ENCODE measurements at places on chromosomes 5 and 9. TPM values are rescaled to one million over a fixed set of nuclear protein-coding genes. Genes with fewer than 3 reads are reported as not detected.

Gene GGTA1
- not detected for total RNA-seq

Gene PCDHGB2
- total RNA-seq = 1.7 TPM

Gene SYK
- total RNA-seq = 12.4 TPM

Gene RNF183
- not detected for total RNA-seq

Gene CNTFR
- not detected for total RNA-seq

Gene LRRTM2
- total RNA-seq = 1.2 TPM

Gene GPRIN1
- 8.7 TPM for total RNA-seq

Gene ZNF883
- 7.8 TPM for total RNA-seq

Gene PRSS3
- 24.4 TPM for total RNA-seq

GRCh38 chr5:180287868-180288267 is 4.0 kb downstream of the MAPK9 start:
- no peak for DNase-seq

DNA sequence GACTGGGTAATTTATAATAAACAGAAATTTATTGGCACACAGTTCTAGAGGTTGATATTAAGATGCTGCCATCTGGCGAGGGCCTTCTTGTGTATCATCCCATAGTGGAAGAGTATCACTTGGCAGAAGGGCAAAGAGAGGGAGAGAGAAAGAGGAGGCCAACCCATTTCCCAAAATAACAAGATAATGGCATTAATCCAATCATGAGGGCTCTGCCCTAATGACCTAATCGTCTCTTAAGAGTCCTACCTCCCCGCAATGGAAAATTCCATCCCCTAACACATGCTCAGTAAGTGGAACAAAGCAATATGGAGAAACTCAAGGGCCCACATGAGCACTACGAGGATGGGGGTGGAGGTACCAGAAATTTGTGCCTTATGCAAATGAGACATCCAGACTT is 17.6 kb upstream of the VDAC1 start:
- no peak for DNase-seq

DNA sequence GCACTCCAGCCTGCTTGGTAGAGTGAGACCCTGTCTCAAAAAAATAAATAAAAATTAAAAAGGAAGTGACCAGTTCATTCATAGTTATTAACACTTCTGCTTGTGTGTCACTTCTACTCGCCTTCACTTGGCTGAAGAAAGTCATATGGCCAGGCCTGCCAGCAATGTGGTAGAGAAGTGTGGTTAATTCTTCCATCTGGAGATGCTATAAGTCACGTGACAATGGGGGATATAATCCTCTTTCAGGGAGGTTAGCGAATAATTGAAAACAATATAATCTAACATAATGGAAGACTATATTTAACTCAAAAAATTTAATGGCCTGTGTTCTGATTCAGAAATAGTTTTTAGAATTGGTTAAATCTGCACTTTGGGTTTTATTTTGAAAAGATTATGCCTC is 305.6 kb downstream of the DOCK8 start:
- no peak for DNase-seq

GRCh38 chr5:66197764-66198405 is 53.8 kb downstream of the SREK1 start:
- DNase-seq = no peak

DNA sequence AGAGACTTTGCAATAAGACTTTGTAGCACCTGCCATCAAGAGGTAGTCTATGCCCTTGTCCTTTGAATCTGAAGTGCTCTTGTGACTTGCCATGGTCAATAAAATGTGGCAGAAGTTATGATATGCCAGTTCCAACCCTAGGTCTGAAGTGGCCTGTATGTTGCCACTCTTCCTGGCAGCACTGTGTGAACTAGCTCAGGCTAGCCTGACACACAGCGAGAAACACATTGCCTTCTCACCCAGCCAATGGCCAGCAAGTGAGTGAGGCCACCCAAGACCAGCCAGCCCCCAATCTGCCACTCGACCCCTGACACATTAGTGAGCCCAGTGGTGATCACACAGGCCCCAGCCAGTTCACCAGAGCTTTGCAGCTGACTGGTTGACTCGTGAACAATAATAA is 52.7 kb upstream of the OSMR start:
- no peak for DNase-seq

DNA sequence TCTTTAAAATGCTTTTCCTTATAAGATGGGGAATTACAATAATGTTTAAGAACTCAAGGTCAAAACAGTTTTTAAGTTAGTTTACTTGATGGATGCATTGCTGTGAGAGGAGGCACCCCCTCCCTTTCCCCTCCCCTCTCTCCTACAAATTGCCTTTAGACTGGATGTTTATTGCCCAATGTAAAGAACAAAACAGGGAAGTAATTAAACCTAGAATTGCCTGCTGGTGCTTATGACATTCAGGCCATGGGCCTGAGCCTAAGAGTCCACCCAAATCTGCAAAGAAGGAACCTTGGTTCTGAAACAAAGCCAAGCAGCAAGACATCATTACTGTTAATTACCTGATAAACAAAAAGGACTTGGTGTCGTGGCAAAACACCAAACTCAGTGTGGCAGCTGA is 630.3 kb downstream of the ISL1 start:
- no peak for DNase-seq

- peak; percentile 27 for DNase-seq
Measured at GRCh38 chr5:80239680-80240367, 16.0 kb downstream of the SERINC5 start.

- DNase-seq = peak; percentile 88
Measured at GRCh38 chr5:142870532-142871362, 100.6 kb downstream of the ARHGAP26 start.

- no peak for DNase-seq
Measured at GRCh38 chr9:84229191-84229590, 111.4 kb downstream of the SLC28A3 start.

DNA sequence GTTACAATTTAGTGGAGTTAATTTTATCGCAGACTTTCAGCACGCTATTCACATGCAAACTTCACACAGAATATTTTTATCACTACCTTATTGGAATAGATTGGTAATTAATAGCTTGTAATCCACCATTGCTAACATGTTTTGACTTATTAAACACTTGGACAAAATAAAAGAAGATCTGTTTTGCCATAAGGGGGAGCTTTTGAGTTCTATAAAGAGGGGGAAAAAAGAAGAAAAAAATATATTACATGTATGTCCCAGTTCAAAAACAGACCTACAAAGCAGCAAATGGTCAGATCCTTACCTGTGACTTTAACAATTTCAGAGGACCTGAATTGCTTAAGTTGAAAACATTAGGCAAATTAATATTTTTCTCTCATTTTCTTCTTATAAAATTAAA is 1.2 kb upstream of the PAPPA start:
- peak; percentile 19 for DNase-seq

- DNase-seq = no peak
Measured at GRCh38 chr9:124388275-124389048, 26.8 kb downstream of the PSMB7 start.

All from mammary epithelial cell (primary cell).